ENCODE measurements at places on chromosomes 11 and 22.

DNA sequence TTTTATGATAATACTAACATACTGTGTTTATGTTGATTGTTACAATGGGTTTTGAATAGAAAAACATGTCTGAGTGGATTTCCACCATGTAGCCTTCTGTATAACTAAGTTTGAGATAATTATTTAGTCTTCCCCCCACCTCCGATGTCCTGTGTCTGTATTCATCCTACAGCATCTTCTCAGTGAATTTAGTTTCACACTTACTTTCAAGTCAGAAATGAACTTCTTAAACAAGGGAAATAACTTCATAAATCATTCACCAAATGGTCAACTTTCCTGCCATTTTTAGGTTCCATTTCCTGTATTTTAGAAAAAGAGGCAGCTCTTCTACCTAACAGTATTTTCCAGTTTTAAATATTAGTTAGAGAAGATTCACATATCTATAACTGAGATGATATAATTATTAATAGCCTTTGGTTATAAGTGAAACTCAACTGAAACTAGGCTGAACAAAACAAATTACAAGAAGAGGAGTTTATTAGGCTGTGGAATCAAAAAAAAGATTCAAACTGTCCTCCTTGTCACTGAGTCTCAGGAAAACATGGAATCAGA lies 3.5 kb downstream of the OR51B5 start:
- no peak for DNase-seq

- DNase-seq = peak; percentile 62
These were observed 483 bp upstream of the HYLS1 start for GRCh38 chr11:125886997-125887372.

DNA sequence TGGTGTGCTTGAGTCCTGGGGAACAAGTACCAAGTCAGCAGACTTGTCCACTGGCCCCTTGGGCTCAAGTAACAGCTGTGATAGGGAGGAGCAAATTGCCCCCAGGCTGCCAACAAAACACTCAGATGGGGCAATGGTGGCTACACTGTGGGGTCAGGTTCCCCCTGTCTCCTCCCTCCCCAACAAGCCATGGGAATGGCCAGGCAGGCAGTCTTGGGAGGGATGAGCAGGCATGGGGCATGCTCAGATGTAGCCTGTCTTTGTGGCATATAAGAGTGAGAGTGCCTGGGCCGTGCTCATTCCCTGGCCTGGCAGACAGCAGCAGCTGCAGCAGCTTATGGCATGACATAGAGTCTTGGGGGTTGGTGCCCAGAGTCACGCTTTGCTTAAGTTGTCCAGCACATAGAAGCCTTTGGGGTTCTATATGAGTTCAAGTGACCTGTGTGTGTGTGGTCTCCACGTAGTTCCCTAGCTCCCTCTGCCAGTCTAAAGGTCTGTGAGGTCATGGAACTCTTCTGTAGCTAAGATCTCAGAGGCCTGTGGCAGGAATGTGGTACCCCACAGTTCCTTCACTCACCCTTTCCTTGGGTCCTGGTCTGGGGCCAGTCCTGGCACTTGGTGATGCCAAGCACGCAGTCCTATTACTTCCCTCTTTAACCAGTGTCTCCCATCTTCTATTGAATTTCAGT lies 44.7 kb downstream of the BIRC2 start:
- DNase-seq = no peak

- DNase-seq = no peak
These were observed at the start of gene CDC42EP2 for GRCh38 chr11:65314501-65315203. CDC42EP2 (plus strand) TSS chr11:65314866; CDS start chr11:65320899, 6,033 bp downstream.

GRCh38 chr11:34825315-34825669 lies 90.9 kb downstream of the APIP start:
- no peak for DNase-seq

DNA sequence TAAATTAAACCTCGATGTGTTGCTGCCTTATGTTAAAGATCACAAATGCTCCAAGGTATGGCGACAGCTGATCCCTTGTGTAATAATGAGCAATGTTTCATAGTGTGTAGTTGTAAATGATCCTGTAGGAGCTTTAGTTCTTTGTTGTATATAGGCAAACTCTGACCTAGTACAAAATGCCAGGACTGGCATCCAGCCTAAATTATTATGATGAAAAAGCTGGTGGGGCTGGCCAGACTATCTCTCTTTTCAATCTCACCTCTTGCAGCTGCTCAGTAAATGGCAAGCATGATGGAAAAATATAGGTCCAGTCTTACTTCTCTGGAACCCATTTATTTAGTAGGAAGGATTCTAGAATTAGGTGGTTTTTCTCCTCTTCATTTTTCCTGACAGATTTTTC lies 345.1 kb upstream of the C11orf87 start:
- DNase-seq = no peak

DNA sequence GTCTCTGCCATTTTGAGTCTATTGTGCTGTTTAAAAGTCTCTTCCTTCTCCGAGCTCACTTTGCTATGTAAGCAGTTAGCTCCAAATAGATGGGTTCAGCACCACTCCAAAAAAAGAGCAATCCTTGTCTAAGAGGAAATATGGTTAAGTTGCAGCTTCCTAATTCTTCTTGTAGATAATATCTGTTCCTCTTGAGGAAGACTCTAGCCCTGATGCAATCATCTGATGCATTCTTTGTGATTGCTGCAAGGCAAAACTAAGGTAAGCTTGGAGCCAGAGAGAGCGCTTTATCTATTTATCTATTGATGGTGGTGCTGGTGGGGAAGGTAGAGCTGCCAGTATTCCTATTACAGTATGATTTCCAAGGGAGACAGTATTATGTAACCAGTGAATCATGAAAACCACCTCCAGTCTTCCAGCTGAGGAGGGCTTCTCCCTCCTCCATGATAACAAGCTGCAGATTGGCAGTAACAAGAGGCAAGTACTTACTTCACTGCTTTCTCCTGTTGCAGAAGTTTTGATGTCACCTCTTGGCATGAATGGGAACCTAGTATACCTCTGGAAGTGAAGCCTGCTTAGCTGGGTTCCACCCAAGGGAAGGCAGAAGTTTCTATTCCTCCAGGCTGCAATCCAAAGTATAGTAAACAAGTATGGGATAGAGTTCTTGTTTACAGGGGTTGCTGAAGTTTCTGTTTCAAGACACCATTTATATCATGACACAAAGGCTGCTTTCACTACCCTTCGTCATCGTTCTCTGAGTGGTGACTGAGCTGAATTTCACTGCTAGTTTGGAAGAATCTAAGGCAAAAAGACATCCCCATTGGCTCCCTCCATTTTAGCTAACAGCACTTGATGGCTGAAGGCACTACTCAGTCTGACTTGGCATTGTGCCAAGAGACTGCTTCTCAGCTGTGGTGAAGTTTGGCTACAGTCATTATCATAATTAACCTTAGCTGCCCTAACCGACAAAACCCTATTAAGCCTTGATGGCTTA lies 49.7 kb downstream of the FDX1 start:
- DNase-seq = peak; percentile 61

DNA sequence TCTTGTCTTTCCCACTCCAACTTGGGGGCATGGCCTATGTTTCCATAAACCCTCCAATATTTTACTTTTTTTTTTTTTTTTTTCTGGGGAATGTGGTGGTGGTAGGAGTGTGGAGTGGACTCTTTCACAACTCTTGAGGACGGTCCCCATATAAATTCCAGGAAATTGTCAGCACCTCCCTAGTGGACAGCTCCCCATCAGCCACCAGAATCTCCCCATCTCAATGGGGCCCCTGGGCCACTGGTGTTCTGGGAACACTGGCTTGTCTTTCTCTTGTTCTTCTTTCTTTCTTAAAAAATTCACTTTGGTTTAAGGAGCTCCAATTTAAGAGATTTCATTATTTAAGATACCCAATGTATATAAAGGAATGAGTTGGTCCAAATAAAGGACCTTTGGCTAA lies 74.1 kb downstream of the ADM start:
- no peak for DNase-seq

DNA sequence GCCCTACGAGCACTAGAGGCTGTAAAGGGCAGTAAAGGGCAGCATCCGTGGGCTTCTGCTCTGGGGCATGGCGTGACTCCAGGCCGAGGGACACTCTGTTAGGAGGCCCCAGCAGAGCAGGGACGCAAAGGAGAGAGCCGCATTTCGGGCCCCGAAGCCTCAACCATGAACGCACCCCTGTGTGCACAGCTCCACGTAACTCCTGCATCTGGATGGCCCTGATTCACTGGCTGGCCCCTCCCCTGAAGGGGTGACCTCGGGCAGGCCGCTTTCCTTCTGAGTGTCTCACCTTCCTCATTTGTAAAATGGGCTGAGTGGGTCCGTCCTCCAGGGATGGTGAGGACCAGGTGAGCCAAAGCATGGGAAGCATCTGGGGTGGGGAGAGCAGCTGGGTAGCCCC lies 13.6 kb downstream of the SHISAL1 start:
- DNase-seq = no peak

GRCh38 chr11:7115780-7116179 lies 27.0 kb downstream of the RBMXL2 start:
- no peak for DNase-seq

DNA sequence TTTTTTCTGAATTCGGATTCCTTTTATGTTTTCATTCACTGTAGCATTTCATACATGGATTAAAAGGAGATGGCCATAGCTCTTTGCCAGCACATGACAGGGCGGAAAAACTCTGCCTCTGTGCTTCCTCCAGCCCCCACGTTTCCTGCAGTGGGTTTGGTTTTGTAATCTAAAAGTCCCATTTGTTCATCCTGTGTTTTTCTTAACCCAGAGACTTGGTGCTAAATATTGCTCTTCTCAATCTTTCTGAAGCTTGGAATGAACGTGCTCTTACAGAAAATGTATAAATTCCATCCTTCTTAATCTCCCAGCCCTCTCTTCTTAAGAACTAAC lies 89.9 kb downstream of the PPP6R3 start:
- DNase-seq = no peak

GRCh38 chr11:24521601-24522000 lies 24.7 kb downstream of the LUZP2 start:
- DNase-seq = no peak

DNA sequence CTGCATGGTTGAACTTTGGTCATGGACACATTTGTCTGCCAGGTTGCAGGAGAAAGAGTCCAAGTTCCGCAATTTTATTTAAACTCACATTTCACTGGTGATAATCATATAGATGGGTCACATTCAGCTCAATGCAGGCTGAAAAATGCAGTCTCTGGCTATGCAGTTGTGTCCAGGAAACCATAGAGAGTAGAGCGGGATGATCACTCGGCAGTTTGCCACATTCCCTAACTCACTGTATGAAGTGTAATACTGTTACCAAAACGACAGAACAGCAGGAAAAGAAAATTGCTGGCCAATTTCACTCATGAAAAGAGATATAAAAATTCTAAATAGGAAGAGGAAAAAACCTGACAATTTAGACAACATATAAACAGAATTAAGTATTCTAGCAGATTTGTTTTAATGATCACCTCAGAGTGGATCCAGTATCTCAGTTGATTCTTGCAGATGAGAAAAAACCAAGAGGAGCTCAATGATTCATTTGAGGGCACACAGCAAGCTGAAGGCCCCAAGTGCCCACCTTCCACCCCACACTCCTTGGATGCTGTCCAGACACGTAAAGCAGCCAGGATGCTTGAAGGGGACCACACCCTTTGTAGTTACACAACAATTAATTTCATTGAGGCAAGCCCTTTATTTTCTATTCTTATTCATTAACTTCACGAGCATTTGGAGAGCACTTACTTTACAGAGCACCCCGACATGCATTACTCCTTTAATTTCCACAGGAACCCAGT lies 422.3 kb downstream of the SOX6 start:
- DNase-seq = no peak

GRCh38 chr11:133745791-133746190 lies 99.5 kb downstream of the SPATA19 start:
- DNase-seq = no peak

GRCh38 chr11:124872280-124872679 lies 7.0 kb downstream of the ROBO3 start:
- no peak for DNase-seq

DNA sequence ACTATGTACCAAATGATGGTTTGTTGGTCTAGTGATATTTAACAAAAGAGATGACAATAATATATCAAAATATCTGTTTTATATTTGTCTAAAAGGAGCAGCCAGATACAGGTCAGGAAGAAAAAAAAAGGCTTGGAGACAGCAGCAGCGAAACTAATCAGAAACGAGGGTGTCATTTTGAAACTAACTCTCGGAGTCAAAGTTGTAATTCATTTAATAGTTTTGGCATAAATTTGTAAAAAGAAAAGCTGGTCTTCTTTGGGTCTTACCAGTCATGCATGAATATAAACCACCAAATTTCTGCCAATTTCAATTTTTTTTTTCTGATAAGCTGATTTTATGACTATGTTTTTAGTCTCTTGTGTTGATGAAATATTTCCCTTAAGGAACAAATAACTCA lies 25.5 kb downstream of the NPAT start:
- no peak for DNase-seq
